ENCODE measurements at places on chromosomes 12 and 14. TPM values are rescaled to one million over a fixed set of nuclear protein-coding genes. Genes with fewer than 3 reads are reported as not detected.
A peak's percentile ranks its signal among the peaks of the same experiment; 100 is the strongest.

DNA sequence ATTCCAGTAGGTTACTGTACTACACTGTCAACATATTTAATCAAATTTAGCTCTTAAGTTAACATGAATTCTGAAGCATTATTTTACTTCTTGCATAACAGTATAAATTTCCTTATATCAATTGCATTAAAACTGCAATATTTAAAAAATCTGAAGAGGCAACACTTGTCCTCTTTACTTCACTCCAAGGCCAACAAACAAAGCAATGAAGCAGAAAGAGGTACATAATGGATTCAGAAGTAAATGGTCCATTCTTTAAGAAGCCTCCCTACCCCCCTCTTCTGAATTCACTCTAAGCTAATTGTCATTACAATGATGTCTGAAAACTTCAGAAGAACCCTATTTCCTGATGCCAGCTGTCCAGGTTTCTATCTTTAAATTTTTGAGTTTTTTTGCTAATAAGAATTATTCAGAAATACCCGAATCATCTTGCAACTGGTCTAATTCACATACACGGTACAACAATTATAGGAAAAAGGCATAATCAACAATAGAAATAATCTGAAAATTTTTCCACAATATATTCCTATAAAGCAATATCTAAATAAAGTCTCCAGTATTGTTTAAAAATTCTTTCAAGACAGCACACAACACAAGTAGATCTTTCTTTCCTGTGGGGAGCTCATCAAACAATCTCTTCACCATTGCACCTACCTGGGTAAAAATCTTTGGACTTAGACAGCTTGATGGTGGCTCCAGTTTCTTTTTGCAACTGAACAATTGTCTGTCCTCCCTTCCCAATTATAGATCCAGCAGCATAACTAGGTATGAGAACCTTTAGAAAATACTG, 2.9 kb downstream of the NOVA1 start:
- H3K36me3 ChIP-seq: peaks cover 5% of the 10 kb centered on the region
- H3K4me1 ChIP-seq: peaks cover 26% of the 10 kb centered on the region
- H3K27ac ChIP-seq: no peak overlapping the region
- H3K27me3 ChIP-seq: peaks cover 10% of the 10 kb centered on the region
- DNase-seq: peak; percentile 60

GRCh38 chr12:115823635-115824034, 453.9 kb downstream of the MED13L start:
- H3K4me1 ChIP-seq: no peaks in the 10 kb centered on the region
- no peaks in the 10 kb centered on the region for H3K36me3 ChIP-seq
- H3K4me3 ChIP-seq: no peak overlapping the region
- no peaks in the 10 kb centered on the region for H3K27me3 ChIP-seq
- DNase-seq: no peak

GRCh38 chr14:53126731-53127130, 26.4 kb downstream of the DDHD1 start:
- H3K27ac ChIP-seq: no peak overlapping the region
- no peaks in the 10 kb centered on the region for H3K27me3 ChIP-seq
- no peak for DNase-seq
- H3K4me1 ChIP-seq: no peaks in the 10 kb centered on the region

DNA sequence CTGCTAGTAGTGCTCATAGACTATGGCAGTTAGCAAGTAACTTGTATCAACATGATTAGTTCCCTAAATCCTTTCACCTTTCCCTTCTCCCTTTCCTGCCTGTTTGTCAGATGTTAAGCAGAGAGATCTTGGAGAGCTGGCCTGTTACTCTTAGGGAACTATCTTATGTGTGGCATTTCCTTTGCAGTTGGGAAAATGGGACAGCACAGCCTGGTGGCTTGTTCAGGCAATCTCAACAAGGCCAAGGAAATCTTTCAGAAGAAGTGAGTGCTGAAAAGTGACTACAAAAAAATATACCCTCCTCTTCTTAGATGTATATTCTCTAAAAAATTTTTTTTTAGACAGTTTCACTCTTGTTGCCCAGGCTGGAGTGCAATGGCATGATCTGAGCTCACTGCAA, 7.4 kb downstream of the PARP2 start:
- H3K27me3 ChIP-seq: no peaks in the 10 kb centered on the region
- H3K4me1 ChIP-seq: no peaks in the 10 kb centered on the region
- H3K4me3 ChIP-seq: no peak overlapping the region

LRP1-AS gene
- total RNA-seq: not detected

GPX2 gene
- not detected for total RNA-seq

TNFAIP2 gene
- 5.3 TPM for total RNA-seq

GRCh38 chr14:95237121-95237957, 80.0 kb upstream of the DICER1 start:
- no peaks in the 10 kb centered on the region for H3K27me3 ChIP-seq
- DNase-seq: no peak

DNA sequence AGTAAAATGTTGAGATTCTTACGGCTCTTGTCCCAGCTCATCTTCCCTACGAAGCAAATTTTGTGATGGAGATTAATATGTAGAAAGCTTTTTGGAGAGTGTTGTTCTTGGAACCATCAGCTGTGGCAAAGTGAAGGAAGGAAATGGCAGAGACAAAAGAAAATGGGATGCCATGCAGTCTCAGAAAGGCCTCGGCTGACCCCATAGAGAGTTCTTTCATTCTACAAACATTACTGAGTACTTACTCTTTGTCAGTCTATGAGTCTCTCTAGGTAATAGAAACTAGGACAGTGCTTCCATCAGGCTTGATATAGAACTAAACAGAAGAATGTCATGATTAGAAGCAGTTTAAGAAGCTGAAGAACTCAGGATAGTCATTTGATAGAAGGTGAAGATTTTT, 134.1 kb downstream of the PLEKHA5 start:
- peak overlapping the region; percentile 7 for H3K4me3 ChIP-seq
- DNase-seq: peak; percentile 73
- peaks cover 21% of the 10 kb centered on the region for H3K4me1 ChIP-seq
- peak overlapping the region; percentile 91 for H3K27ac ChIP-seq
- peaks cover 27% of the 10 kb centered on the region for H3K36me3 ChIP-seq

DNA sequence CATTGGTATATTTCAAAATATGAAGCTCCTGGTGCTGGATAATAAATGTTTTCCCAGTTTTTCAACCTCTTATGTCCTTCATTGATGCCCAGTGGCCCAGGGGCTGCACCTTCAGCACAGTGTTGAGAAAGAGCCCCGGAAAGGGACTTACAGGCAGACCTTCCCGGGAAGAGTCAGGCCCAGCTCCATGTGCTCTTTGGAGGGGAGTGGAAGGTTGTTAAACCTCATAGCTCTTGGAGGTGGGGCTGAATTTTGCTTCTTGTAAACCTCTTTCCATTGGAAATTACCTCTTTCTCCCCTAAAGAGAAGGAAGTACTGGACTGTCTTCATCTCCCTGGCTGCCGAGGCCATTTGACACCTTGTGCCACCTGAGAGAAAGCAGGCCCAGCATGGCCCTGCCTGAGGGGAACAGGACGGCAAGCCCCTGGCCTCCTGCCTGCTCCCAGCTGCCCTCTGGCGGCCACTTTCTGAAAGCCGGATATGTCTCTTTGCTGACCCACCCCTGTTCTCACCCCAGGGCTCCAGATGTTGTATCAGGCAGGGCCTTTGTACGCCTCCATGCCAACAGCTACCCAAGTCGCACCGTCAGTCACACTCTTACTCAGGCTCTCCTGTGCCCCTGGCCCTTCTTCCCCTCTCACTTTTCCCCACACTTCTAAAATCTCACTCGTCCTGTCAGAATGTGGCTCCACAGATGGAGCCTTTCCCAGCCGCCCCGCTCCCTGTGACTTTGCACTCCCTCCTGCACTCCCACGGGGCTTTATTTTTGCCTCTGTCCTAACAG, 43.0 kb downstream of the EVL start:
- H3K27me3 ChIP-seq: no peaks in the 10 kb centered on the region
- H3K4me1 ChIP-seq: no peaks in the 10 kb centered on the region
- no peak overlapping the region for H3K4me3 ChIP-seq
- no peaks in the 10 kb centered on the region for H3K36me3 ChIP-seq

CCDC175 gene
- total RNA-seq: 0.24 TPM

CRACR2A gene
- 1.1 TPM for total RNA-seq

TAS2R9 gene
- total RNA-seq: not detected

LRRC10 gene
- not detected for total RNA-seq

KERA gene
- total RNA-seq: not detected

DNA sequence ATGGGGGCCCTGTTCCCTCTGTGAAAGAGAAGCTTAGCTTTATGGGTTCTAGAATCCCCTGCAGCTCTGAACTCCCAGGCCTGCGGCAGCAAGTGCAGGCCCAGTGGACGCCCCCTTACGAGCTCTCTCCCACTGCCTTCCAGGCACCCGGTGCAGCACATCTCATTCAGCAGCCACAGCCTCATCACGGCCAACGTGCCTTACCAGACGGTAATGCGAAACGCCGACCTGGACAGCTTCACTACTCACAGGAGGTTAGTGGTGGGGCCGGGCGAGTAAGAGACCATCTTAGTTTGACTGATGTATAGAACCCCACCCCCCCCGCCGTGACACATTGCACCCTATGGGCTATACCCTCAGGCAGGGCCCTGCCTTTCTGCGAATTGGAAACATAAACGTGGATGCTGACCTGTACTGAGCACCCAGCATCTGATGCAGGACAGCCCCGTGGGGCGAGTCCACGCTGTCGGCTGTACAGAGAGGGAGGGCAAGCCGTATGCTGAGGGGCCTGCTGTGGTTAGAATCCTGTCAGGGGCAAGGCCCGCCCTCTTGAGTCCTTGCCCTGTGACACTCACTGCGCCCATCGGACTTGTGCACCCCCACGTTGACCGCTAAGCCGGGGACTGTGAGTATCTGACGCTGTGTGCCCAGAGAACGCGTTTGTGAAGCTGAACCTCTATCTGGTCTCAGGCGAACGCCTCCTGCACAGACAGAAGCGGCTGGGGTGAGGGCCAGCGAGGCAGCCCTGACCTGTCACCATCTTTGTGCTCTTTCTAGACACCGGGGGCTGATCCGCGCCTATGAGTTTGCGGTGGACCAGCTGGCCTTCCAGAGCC, 71.7 kb downstream of the TESC start:
- H3K36me3 ChIP-seq: no peaks in the 10 kb centered on the region
- no peak overlapping the region for H3K27ac ChIP-seq
- H3K4me3 ChIP-seq: no peak overlapping the region
- no peaks in the 10 kb centered on the region for H3K27me3 ChIP-seq

DNA sequence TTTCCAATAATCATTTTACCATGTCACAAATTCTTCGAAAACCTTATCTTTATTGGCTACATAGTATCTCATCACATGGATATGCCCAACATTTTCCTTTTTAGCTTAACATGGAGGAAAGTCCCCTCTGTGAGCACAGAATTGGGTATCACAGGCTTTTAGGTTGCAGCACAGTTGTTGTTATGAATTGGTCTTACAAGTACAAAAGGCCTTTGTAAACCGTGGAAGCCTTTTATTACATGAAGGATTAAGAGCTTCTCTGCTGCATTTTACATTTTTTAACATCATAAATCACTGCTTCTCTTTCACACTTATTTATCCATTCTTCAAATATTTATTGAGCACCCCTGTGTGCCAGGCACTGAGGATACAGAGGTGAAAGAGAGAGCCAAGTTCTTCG, 26.2 kb downstream of the UBE3B start:
- no peak overlapping the region for H3K27ac ChIP-seq
- no peaks in the 10 kb centered on the region for H3K27me3 ChIP-seq
- DNase-seq: no peak
- H3K4me3 ChIP-seq: no peak overlapping the region

DNA sequence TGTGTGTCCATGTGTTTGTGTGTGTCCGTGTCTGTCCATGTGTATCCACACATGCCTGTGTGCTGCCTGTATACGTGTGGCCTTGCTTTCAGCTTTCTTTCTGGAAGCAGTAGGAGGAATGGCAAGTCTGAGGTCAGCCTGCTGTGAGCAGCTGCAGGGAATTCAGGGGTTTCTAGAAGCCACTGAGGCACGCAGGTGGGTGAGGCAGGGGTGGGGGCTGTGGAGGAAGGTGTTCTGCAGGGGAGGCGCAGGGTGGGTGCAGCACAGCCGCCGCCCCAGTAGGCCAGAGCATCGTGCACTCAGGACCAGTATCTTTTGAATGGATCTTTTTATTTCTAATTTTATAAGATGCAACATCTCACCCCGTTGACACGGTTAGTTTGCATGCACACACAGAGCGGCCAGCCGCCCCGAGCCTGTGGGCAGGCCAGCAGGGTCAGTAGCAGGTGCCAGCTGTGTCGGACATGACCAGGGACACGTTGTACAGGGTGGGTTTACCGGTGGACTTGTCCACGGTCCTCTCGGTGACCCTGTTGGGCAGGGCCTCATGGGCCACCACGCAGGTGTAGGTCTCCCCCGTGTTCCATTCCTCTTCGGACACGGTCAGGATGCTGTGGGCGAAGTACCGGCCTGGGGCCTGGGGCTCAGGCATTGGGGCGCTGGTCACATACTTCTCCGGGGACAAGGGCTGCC, 327.7 kb downstream of the TMEM121 start:
- H3K4me1 ChIP-seq: no peaks in the 10 kb centered on the region
- H3K27ac ChIP-seq: no peak overlapping the region
- DNase-seq: no peak
- no peaks in the 10 kb centered on the region for H3K36me3 ChIP-seq
- no peak overlapping the region for H3K4me3 ChIP-seq

DNA sequence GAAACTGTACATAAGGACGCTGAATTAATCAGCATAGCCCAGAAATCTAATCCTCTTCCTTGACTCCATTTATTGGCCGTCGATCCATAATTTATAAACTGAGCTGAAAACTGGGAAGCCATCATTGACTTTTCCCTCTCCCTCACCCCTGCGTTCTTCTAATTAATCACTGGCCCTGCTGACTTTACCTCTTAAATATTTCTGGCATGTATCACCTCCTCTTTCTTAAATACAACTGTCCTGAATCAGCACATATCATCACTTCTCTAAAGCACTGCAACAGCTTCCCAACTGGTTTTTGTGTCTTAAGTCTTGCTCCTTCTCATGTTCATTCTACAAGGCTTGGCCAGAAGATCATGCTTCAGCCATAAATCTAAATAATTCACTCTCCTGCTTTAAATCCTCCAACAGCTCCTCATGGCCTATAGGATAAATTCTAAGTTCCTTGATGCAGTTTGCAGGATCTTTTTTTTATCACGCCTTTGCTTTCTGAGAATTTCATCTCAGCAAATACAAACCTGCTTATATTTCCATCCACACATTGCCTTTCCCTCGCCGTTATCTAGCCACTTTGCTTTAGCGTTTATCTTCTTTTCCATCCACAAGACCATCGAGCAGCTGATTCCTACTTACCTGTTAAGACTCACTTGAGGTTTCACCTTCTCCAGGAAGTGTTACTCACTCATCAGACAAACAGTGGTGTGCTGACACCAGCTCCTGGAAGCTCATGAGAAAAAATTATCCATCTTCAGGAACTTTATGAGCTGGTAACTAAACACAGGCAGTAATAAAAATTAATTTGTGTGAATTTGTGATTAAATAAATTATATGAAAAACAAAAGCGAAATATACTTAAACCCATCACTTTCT, 295.6 kb upstream of the FLRT2 start:
- no peak overlapping the region for H3K4me3 ChIP-seq
- H3K27me3 ChIP-seq: no peaks in the 10 kb centered on the region
- H3K27ac ChIP-seq: no peak overlapping the region
- no peaks in the 10 kb centered on the region for H3K4me1 ChIP-seq
- no peak for DNase-seq

- no peak for DNase-seq
- H3K36me3 ChIP-seq: no peaks in the 10 kb centered on the region
- peaks cover 7% of the 10 kb centered on the region for H3K4me1 ChIP-seq
- no peak overlapping the region for H3K27ac ChIP-seq
- no peak overlapping the region for H3K4me3 ChIP-seq
Observed at GRCh38 chr14:35296545-35296944, 4.4 kb downstream of the PSMA6 start.

Data from neural progenitor cell (in vitro differentiated cells).